Stimulated activated CD8-positive, alpha-beta memory T cell treated with anti-CD3 and anti-CD28 coated beads, Interleukin-7, amount 100 ng/mL, for 1 hour (primary cell): ENCODE measurements at places on chromosomes 2 and 18.

DNA sequence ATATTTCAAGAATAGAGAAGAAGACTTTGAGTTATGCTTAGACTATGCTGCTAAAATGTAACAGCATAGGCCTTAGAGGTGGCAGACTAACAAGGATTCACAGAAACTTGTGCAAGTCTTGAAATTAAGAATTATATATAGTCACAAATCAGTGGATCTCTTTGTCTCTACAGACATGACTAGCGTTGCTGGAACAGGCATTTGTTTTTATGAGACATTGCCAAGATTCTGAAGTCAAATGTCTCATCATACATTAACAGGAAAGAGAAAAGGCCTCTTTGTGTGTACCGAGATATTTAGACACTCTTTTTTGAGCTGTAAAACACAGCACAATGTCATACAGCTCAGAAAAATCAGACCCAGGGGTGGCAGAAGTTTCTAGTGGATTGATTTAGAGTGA lies 207.1 kb downstream of the TMX3 start:
- no peak for DNase-seq

- no peak for DNase-seq
These were observed 849.0 kb downstream of the RNF144A start for GRCh38 chr2:7766088-7766722.

DNA sequence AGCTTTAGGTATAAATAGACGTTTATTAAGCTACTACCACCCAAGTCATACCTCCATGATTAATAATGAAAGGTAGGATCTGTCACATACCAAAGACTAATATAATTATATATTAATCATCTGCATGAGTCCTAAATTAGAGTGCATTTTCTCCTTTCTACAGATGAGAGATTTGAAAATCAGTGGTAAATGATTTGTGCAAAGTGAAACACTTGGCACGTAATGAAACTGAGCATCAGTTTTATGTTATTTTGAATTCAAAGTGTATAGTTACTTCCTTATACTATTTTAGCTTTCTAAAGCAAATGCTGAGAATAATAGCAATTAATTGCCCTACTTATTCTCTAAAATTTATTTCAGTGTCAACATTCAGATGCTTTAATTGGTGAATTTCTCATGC lies 615.3 kb downstream of the TRIB2 start:
- DNase-seq, result no peak

- no peak for DNase-seq
These were observed 190.3 kb downstream of the RBM43 start for GRCh38 chr2:151071382-151071781.

GRCh38 chr18:54880395-54881105 lies 52.3 kb downstream of the RAB27B start:
- DNase-seq, result no peak

GRCh38 chr2:176461809-176462670 lies 192.8 kb downstream of the MTX2 start:
- no peak for DNase-seq

- DNase-seq, result no peak
These were observed 5.3 kb downstream of the ZEB2 start for GRCh38 chr2:144514616-144515091.

GRCh38 chr2:144237108-144237507 lies 282.8 kb downstream of the ZEB2 start:
- no peak for DNase-seq

DNA sequence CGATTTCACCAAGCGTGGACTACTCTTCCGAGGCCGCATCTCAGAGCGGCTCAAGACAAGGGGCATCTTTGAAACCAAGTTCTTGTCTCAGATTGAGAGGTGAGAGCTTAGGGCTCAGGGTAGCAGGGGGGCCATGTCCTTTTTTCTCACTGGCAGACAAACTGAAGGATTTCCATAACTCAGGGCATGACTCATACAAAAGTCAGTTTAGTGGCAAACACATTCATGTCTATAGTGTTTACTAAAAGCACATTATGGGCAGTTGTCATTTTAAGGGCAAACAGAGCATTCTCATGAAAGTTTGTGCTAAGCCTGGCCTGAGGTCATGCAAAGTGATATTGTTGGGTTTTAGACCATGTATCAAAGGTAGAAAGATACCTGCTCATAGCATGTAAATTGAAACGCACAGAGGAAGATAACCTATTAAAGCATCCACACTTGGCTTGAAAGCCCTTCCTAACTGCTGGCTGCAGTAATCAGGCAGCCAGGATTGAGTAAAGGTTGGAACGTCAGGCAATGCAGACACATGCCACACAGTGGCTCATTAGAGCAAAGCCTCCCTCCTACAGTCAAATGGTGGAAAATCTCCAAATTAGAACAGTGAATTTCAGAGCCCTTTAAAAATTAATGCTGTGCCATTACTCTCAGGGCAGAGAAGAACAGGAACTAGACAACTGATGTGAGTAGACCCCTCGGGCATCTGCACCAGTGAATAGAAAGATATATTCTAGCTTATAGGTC lies 54.2 kb downstream of the HK2 start:
- no peak for DNase-seq

DNA sequence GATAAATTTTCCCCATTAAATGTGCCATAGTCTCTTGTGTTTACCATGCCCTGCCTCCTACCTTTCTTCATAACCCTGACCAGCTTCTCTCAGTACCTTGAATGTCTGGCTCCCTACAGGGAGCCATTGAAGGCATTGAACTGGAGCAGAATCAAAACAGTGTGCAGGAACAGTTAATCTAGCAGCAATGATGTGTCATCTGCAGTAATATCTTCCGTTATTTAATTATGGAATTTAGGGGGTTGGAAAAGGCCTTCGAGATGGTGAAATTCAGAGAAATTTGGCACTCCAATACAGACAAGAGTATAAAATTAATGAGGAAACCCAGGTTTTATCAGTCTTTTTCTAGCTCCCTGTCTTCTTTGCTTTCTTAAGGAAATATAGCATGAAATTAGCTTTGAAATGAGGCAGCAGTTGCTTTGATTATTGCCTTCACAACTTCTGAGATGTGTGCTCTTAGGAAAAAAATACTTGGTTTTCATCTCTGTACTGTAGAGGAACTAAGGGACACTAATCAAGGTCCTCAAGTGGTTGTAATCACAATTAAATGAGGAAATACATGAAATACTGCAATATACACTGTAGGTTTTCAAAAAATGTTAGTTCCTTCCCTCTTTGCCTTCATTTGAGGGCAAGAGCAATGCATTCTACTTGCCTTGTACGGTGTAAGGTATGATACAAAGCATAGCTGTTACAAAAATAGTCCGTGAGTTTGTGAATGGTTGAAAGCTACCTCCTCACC lies 369.1 kb downstream of the SETBP1 start:
- DNase-seq, result no peak
